ENCODE measurements at places on chromosomes 3 and 15.

DNA sequence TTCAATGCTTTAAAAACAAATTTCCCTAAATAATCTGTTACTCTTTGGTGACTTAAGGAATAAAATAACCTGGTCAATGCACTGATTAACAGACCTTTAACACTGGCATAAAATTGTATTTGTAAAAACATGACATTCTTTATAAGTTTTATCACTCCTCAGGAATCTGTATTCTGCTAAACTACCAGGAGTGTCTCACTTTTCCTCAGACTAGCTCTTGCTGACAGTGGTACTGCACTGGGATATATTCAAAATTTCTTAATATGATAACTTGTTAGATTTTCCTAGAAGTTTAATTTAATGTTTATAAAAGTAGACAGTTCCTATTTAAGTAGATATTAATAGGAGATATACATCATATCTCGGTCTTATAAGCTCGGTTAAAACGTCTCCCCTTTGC, 363.4 kb upstream of the ARHGEF26 start:
- ATAC-seq: no peak

- ATAC-seq: peak; percentile 43
These were observed 9.6 kb upstream of the CLDN16 start for GRCh38 chr3:190378240-190378891.

DNA sequence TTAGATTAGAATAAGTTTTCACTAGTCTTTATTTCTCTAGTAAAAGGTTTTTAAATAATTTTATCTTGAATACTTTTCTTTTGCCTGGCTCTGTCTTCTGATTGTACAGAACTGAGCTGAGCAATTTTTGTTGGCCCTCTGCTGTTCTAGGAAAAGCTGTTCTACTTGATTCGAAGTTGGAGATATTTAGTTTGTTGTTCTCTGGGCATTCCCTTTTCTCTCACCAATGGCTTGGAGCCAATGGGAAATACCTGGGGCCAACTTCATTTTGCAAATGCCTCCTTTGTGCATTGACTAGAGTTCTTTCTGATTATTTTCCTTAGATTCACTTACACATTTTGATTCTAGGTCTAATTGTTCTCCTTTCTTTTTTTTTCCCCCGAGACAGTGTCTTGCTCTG, 16.5 kb downstream of the ABHD5 start:
- ATAC-seq: no peak

DNA sequence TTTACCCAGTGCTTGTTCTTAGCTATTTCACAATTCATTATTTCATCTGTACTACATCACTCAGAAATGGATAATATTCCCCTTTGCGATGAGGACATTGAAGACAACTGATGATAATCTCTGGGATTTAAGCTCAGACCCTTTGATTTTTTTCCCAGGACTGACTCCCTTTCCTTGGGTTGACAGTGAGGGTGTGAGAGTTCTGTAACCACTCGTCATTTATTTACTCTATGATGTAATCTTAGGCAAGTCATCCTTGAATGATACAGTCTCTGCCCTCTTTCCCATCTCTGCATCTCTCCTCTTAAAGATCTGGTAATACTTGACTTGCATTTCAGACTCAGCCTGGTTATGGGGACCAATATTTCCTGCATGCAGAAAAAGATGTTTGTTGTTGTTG, 1041.7 kb downstream of the AGBL1 start:
- no peak for ATAC-seq

GRCh38 chr3:43161684-43162229, 55.9 kb upstream of the POMGNT2 start:
- no peak for ATAC-seq

GRCh38 chr3:126340596-126340942, 16.6 kb downstream of the KLF15 start:
- no peak for ATAC-seq

DNA sequence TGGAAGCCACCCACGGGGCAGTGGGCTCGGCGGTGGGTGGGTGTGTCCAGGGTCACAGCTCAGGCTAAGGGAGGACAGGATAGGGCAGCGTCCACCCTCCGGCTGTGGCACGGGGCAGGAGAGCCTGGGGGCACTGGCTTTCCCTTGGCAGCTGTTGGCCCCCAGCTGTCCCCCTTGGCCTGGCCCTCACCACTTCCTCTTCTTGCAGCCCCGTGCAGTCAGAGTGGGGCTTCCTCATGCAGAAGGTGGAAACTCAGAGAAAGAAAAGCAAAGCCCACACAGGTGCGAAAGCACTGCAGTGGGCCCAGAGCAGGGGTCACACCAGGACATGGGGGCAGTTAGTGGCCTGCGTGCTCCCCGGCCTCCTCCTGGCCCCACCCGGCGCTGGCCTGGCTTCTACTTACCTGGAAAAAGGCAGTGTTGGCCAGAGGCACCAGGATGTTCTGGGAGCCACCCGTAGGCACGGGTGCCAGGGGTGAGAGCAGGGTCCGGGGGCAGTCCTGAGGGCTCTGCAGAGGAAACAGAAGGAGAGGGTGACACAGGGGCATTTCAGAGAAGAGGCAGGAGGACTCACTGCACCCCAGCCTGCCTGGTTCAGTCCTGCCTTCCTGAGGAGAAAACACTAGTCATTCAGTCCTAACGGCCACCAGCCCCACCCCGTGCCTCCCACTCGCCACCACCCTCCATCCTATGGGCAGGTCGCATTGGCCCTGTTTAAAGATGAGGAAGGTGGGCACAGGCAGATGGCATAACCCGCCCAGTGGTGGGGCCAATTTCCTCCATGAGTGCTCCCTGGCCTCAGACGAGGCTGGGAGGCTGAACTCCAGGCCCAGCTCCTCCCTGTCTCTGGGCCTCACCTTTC, 28.3 kb downstream of the PLXND1 start:
- peak; percentile 44 for ATAC-seq

DNA sequence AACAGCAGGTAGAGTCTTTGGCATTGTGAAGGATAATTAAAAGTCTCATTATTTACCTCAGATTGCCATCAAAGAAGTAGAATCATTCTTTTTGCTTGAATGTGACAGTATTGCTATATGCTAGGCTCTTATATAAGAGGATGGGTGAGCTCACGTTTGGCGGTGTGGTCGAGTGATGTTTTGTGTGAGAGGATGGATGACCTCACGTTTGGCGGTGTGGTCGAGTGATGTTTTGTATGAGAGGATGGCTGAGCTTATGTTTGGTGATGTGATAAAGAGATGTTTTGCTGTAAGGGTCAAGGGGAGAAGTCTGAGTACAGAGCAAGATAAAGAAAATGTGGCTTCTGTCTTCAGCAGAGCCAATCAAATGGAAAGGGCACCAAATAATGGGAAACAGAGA, 299.6 kb upstream of the NR2E3 start:
- no peak for ATAC-seq

GRCh38 chr15:60390231-60390630, 7.6 kb downstream of the ANXA2 start:
- ATAC-seq: no peak

GRCh38 chr3:172869784-172870518, 119.4 kb downstream of the ECT2 start:
- no peak for ATAC-seq

GRCh38 chr3:12345141-12345561, 56.3 kb downstream of the PPARG start:
- ATAC-seq: no peak

DNA sequence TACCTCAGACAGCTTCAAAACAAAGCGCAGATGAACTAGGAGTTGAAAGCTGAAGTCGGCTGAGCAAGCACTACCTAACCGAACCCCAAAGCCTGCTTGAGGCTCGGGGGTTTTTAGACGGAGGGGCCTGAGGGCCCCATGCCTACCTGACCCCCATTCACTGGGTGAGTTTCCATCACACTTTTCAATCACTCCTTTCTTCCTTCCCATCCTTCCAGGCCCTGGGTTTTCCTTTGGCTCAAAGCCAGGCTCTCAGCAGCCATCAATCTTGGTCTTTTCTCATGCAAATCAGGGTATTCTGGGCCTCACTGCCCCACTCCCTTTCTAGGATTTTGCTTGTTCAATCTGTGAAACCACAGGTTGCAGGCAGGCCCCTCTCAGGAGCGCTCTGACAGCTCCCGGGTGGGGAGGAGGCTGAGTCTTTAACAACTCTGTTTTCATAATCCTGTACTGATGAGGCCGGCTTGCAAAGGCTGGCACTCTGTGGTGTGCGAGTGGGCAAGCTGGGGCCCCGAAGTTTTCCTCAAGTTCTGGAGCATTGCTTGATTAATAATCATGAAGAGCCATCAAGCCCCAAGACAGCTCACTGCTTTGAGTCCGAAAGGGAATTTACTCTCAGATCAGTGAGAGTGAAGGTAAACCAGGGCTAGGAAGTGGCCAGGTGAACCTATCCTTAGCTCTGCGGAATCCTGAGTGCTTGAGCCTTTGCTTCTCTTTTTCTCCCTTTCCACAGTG, 97.6 kb downstream of the FRMD4B start:
- no peak for ATAC-seq

DNA sequence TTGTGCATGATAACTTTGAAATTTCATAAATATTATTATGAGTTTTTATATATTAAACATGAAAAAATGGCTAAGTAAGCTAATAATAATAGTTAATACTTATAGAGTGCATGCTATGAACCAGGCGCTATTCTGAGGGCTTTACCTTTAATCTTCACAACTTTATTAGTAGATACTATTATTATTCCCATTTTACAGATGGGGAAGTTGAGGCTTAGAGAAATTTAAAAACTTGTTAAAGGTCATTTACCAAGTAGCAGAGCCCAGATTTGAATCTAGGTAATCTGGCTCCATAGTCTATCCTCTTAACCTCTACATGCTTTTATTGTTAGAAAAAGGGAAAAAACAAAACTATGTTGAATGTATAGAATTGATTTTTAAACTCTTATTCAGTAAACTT, 60.4 kb downstream of the TRPC1 start:
- ATAC-seq: no peak

DNA sequence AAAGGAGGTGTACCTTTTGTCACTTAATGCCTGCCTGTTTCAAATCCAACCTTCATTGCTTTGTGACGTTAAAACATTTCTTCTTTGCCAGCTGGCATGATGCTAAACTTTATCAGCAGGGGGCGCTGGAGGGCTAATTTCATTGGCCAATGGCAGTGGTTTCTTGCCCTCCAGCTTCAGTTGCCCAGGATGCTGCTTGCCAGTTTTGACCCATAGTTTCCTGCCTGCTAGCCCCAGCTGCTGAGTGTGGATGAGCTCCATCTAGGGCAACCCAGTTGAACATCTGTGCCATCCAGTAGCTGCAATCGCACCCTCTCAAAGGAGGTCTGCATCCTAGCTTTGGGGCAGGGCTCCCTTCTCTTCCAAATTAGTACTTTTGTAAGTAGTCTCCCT, 22.1 kb downstream of the ACKR2 start:
- ATAC-seq: peak; percentile 69

GRCh38 chr3:146498002-146498736, 28.8 kb upstream of the PLSCR2 start:
- no peak for ATAC-seq

GRCh38 chr3:88028876-88029275, 29.9 kb downstream of the CGGBP1 start:
- no peak for ATAC-seq

DNA sequence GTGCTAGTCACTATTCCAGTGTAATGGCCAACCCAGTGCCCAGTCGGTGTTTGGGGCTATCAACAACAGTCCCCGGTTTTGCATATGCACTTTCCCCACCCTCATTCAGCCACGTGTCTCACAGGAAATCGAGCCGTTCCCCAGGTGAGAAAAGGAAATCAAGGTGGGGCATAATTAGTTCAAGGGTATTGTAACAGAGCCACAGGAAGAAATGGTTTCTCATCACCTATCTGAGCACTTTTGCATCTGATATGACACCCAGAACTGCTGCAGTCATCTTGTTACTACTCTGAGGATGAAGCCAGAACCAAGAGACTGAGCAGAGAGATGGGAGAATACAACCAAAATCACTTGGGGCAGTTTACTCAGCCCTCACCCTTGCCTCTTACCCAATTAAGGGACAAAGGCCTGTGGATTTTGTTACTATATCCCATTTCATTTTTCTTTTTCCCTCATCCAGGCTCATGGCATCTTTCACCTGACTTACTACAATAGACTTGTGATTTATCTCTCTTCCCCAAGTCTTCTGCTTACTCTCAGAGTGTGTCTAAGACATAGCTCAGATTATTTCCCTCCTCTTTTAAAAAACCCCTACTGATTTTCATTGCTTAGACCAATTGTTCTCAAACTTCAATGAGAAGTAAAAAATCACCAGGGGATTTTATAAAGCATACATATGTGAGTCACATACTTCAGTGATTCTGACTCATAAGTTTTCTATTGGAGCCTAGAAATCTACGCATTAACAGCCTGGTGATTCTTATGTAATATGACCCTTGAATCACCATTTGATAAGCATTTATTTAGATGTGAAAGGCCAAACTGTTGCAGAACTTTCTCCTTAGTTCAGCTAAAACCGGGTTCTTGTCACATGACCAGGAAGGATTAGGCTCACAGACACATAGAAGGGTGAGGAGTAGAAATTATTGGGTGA, 40.5 kb downstream of the TRAT1 start:
- no peak for ATAC-seq

DNA sequence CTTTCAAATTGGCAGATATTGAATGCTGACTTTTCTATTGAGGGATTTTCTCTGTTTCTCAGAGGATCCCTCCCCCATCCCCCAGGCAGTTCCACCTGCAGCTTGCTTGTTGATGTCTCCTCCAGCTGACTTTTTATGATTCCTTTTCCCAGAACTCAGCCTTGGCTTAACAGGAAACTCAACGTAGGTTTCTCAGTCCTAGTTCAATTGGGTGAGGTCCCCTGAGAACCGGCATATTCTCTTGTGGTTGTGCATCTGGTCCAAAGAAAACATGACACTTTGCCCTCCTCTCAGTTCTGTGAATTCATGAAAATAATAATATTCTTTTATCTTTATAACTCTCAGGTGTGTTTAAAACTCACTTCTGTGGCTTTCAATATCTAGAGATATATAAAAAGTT, 1222.1 kb downstream of the OTOL1 start:
- no peak for ATAC-seq

- ATAC-seq: no peak
These were observed 4.5 kb upstream of the CLN6 start for GRCh38 chr15:68234060-68234459.

- ATAC-seq: no peak
These were observed 611.3 kb downstream of the SI start for GRCh38 chr3:164467007-164467406.

GRCh38 chr3:65026151-65026550, 338.4 kb upstream of the ADAMTS9 start:
- no peak for ATAC-seq

GRCh38 chr3:13432093-13432492, 12.0 kb upstream of the NUP210 start:
- ATAC-seq: no peak

GRCh38 chr15:50353975-50354837, 792 bp downstream of the GABPB1 start:
- ATAC-seq: peak; percentile 41

DNA sequence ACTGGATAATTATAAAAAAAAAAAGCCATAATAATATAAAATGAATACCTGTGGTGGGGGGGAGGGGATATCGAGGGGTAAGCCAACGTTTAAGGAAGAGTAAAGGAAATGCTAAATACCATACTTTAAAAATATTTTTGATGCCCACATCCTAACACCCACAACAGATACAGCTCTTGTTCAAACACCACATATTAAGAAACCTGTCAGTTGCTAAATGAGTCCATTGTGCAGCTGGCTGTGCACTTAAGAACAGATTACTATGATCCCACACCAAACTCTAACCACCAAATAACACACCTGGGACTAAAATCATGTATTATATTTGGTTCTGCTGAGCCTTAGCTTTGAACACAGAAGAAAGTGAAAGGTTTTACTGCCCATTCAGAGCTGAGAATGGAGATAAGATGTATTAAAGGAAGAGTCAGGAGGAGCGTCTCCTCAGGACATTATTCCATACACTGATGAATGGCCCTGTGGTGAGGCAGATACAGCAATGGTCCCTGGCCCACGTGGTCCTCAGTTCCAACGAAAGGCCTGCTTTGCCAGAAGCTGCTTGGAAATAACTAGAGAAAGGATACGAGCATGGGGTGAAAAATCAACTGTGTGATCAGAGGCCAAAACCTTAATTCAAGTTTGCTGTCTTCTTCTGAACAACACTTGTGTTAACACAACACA, 515.4 kb downstream of the FOXP1 start:
- ATAC-seq: no peak

All from gastroesophageal sphincter (tissue), 4 donors.